ENCODE measurements at places on chromosomes 4 and X.

- DNase-seq, result no peak
Observed at GRCh38 chr4:82017680-82018079, 356.1 kb downstream of the HNRNPD start.

GRCh38 chr4:85557016-85557901 is 82.3 kb downstream of the ARHGAP24 start:
- DNase-seq, result no peak

GRCh38 chrX:63408050-63408449 is 56.9 kb upstream of the SPIN4 start:
- no peak for DNase-seq

GRCh38 chr4:149370785-149371420 is 444.7 kb downstream of the IQCM start:
- no peak for DNase-seq

DNA sequence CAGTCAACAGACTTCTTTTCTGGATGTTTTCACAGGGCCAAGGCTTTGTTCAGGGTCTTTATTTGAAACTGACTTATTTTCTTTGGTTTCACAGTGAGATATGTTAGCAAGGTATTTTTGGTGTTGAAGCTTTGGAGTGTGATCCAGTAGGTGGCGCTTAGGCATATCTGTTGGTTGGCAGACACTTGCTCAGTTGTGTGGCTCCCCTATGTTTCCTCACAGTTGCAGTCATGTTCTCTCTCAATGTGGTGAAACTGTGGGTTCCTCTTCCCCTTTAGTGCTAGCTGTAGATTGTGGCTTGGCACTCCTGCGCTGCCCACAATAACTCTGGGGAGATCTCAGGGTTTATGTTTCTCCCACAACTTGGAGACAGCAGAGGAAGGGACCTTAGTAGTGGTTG is 460.8 kb downstream of the SLITRK2 start:
- DNase-seq, result peak; percentile 78

- no peak for DNase-seq
Observed at GRCh38 chr4:23782778-23783437, 106.9 kb downstream of the PPARGC1A start.

DNA sequence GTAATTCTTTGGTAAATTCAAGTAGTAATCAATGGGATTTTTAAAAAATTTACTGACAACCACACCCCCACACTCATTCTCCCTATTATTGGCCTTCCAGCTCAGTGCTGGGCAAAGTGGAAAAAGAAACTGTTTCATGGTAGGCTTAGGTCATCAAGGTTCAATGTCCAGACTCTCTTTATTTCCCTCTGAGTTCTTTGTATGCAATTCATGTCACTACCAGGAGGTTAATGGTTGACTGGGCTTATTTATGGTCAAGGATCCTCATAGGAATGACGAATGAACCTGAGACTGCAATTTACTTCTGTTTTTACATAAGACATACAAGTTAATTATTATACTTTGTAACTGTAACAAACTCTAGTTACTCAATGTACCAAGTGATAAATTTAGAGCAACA is 403.2 kb downstream of the KLHL13 start:
- DNase-seq, result no peak

DNA sequence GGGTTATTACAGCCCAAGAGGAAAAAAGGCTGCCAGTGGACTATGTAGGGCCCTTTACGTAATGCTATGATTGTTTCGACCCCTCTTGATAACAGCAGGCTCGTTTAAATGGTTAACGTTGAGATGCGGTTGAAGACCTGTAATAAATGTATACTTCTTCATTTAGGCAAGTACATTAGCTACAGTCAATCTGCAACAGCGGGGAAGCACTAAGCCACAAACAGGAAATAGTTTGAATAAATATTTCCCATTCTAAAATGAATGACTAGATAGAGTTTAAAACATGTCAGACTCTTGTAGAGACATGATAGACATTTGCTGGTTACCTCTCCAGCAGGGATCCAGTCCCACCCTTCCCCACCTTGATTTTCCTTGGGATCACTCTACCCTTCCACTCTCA is 38.1 kb upstream of the STIM2 start:
- peak; percentile 29 for DNase-seq

DNA sequence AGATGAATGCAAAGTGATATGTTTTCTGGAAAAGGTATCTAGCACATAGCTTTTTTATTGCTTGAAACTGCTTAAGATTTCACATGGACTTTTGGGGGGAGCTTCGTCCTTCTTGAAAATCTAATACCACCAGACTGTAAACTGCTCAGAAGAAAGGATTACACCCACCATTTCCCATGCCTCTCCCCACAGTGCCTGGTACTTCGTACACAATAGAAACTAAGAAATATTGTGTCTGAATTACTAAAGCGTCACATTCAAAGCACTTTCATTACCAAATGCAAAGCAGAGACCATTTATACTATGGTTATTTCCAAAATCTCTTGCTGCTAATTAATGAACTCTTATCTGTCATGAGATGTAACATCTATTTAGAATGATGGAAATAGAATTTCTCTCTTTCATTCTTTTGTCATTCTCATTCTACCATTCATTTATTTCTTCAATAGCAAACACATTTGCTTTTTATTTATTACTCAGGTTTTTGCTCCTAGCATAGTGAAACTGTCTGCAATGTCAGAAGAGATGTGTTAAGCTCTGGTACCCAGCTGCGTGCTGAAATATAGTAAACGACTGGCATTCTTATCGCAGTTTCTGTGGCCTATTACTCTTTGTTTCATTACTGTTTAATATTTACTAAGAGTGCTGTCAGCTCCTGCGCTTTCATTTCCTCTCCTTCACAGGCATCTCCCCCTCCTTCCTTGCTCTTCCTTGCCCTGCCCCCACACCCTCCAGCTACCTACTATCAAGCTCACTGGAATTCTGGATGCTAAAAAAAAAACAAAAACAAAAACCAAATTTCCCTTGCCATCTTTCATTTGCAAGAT is 51.4 kb upstream of the RAPGEF2 start:
- DNase-seq, result no peak

DNA sequence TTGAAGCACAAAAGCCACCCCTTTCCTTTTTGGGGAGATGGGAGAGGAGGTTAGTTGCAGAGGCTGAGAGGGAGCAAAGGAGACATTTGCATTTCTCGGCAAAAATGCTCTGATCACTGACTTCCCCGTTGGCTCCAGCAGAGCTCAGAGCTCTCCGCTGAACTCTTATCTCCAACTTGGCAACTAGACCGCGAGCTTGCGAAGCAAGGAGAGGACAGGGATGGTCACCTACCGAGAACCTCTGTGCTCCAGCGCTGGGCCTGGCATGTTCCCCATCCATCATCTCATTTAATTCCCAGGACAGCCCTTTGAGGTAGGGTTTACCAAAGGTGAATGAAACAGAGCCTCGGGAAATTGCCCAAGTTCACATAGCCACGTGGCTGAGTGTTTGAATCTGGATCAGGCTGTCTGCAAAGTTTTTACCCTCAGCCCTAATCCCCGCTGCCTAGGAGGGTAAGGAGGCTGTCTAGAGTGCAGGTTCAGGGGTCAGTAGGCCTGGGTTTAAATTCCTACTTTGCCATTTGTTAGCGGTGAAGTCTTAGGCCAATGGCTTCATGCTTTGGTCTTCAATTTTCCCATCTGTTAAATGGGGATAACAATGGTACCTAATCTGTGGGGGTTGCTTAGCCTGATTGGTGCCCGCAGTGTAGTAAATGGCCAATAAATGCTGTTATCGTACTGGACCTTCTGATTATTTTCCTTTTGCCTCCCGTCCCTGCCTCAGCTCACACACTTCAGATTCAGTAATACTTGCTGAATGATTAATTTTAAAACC is 3.8 kb upstream of the CITED1 start:
- DNase-seq, result no peak

DNA sequence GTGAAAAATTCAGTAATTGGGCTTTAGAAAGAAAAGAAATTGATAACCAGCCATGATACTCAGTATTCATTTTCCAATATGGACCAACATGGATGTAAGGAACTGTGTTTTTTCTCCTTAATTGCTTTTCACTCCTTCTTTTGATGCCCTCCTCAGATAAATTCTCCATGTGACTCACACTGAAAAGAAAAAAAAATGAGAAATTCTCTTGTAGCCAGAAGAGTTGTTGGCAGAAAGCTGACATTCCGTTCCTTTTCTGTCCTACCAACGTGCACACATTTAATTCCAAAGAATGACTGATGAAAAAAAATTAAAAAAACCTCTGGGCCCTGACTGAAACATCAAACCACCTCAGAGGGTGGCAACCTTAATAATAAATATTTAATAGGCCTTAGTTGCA is 153.1 kb downstream of the AMELX start:
- no peak for DNase-seq

GRCh38 chrX:65723706-65724105 is 56.3 kb downstream of the MSN start:
- DNase-seq, result no peak

DNA sequence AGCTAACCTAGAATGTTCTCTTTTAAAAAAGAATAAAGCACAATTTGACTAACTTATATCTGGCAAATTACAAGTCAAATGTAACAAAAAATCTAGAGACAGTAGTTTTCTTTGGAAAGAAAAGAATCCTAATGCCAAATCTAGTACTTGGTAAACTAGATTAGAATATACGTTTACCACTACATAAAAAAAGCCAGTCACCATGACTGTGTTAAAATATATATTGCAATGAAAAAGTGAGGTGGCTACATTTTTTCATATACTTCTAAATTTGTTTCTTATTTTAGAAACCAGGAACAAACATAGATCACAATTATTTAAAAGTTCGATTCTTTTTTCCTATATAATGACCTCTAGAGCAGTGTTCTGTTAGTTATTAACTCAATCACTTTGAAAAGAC is 29.6 kb upstream of the PPA2 start:
- no peak for DNase-seq

DNA sequence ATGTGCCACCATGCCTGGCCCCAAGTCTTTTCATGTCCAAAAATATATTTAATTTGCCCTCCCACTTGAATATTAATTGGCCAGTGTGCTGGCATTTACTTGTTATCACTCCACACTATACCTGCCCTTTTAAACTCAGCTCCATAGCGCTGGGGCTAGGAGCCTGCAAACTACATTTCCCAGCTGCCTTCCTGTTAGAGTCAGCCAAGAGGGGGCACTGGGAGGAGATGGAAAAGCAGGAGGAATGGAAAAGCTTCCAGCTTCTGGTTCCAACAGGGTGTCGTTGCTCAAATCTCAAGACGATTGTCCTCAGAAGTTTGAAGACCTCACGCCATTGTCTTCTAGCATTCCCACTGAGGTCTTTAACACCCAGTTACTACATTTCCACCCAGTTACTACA is 315.5 kb downstream of the BCOR start:
- DNase-seq, result no peak

DNA sequence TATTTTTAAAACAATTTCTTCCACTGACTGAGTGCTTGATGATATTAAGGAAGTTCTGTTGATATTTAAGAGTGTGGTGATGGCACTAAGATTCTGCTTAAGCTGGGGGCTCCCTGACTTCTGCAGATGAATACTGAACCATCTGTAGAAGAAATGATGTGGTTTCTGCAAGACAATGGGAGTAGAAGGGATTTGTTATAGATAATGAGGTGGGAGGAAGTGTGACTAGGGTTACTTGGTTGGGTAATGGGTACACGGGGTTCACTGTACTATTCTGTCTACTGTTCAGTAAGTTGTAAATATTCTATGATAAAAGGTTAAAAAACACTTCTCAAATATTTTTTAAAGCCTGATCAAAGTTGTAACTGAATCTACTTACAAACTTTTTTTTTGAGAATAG is 60.9 kb upstream of the TXK start:
- no peak for DNase-seq

- DNase-seq, result no peak
Observed at GRCh38 chr4:54268151-54268550, 39.1 kb downstream of the PDGFRA start.

GRCh38 chrX:144946666-144947065 is 300.6 kb upstream of the SPANXN1 start:
- DNase-seq, result no peak

DNA sequence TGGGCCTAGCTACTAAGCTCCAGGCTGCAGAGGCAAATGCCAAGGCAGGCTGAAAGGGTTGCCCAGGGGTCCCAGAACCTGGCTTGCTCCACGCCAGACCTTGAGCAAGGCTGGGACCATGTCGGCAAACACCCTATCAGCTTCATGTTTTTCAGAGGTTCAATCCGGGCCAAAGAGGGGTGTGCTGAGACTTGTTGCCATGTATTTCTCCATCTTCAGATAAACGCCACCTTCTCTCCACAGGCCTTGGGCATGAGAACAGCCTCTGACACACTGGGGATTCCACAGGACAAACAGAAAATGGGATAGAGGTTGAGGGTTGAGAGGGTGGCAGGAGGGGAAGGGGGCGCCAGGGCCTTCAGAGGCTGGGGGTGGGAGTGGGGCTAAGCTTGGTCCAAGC is 8.6 kb downstream of the PJA1 start:
- no peak for DNase-seq

- DNase-seq, result no peak
Observed at GRCh38 chrX:20204351-20204750, 62.4 kb downstream of the RPS6KA3 start.

- DNase-seq, result no peak
Observed at GRCh38 chr4:81628489-81628888, 156.8 kb upstream of the RASGEF1B start.

DNA sequence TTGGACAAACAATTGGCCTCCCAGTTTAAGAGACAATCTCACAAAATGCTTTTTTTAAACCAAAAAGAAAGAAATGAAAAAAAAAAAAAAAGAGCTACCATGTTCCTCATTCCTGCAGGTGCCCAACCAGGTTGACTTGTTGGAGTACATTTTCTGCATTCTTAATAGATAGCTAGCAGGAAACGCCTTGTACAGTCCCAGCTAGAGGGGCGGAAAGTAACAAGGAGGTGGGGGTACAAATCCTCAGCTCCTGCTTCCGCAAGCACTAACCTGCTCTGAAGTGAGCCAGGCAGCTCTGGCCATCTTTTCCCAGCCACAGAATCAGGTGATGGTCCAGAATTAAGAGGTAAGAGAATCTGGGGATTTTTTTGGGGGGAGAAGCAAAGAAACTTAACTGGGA is at the start of gene VGLL1:
TSS of gene VGLL1 (plus strand) at position 265 of the 400 bp plus-strand sequence. CDS start 3,806 bp downstream, outside the sequence.
- DNase-seq, result no peak

GRCh38 chr4:158769175-158769921 is 522 bp downstream of the FNIP2 start:
- no peak for DNase-seq

DNA sequence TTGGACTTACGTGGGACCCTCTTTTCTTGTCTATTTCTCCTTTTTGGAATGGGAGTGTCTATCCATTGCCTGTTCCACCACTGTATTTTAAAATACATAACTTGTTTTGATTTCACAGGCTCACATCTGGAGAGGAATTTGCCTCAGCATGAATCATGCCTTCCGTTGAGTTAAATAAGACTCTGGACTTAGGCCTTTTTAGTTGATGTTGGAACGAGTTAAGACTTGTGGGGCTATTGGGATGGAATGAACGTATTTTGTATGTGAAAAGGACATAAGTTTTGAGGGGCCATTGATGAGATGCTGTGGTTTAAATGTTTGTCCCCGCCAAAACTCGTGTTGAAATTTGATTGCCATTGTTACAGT is 66.2 kb downstream of the BEX3 start:
- DNase-seq, result no peak

GRCh38 chr4:183304067-183304466 is 16.0 kb downstream of the CLDN22 start:
- DNase-seq, result no peak
